Progenitor cell of endocrine pancreas (in vitro differentiated cells): ENCODE measurements at places on chromosomes 13 and 19. TPM values are rescaled to one million over a fixed set of nuclear protein-coding genes. Genes with fewer than 3 reads are reported as not detected.

The ZGLP1 gene
- 20.0 and 26.8 TPM in 2 replicates for total RNA-seq

The FGF22 gene
- total RNA-seq: 0.43 and 0.49 TPM in 2 replicates

The CPT1C gene
- 49.9 and 53.1 TPM in 2 replicates for total RNA-seq

DNA sequence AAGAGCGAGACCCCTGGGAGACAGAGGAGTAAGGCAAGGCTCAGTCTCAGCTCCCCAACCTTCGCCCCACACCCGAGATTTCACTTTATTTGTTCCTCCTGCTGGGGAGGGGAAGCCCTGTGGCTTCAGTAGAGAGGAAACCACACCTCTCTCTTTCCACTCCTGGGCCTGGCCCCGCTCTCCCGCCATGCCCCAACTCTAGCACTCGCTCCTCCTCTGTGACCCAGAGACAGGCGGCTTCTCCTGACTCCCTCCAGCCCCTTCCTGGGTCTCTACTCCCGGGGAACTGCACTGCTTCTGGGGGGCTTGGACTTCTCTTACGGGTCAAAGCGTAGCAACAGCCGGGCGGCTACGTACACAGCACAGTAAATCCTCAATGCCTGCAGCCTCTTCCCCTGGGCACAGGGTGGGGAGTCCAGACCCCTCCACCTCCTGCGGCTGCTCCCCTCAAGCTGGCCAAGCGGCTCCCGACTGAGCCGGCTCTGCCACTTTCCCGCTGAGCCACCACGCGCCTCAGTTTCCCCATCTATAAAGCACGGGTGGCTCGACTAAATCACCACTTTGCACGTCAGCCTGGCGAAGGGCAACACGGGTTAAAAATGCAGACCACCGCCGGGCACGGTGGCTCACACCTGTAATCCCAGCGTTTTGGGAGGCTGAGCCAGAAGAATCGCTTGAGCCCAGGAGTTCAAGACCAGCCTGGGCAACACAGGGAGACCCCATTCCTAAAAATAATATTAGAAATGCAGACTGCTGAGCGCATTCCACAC lies 1.4 kb downstream of the RNF126 start:
- peak overlapping the region; percentile 74 for H3K4me3 ChIP-seq
- no peak for DNase-seq
- no peaks in the 10 kb centered on the region for H3K36me3 ChIP-seq
- H3K27me3 ChIP-seq: no peaks in the 10 kb centered on the region
- peaks cover 18% of the 10 kb centered on the region for H3K4me1 ChIP-seq

GRCh38 chr13:98658131-98658530 lies 81.2 kb upstream of the STK24 start:
- no peak overlapping the region for H3K4me3 ChIP-seq
- H3K27ac ChIP-seq: no peak overlapping the region
- H3K4me1 ChIP-seq: peaks cover 2% of the 10 kb centered on the region
- no peak for DNase-seq
- H3K36me3 ChIP-seq: no peaks in the 10 kb centered on the region

- peak overlapping the region; percentile 94 for H3K4me3 ChIP-seq
- H3K36me3 ChIP-seq: peaks cover 5% of the 10 kb centered on the region
- peaks cover 3% of the 10 kb centered on the region for H3K27me3 ChIP-seq
- peak overlapping the region; percentile 30 for H3K27ac ChIP-seq
- no peak for DNase-seq
- peaks cover 11% of the 10 kb centered on the region for H3K4me1 ChIP-seq
These were observed 736 bp downstream of the GPI start for GRCh38 chr19:34365463-34366401.
